ENCODE measurements at places on chromosomes 12 and 14.
A peak's percentile ranks its signal among the peaks of the same experiment; 100 is the strongest.

GRCh38 chr12:79514730-79515529 is 175.8 kb downstream of the PAWR start:
- no peak for DNase-seq

GRCh38 chr14:67512463-67513310 is 20.4 kb upstream of the PLEKHH1 start:
- no peak for DNase-seq

DNA sequence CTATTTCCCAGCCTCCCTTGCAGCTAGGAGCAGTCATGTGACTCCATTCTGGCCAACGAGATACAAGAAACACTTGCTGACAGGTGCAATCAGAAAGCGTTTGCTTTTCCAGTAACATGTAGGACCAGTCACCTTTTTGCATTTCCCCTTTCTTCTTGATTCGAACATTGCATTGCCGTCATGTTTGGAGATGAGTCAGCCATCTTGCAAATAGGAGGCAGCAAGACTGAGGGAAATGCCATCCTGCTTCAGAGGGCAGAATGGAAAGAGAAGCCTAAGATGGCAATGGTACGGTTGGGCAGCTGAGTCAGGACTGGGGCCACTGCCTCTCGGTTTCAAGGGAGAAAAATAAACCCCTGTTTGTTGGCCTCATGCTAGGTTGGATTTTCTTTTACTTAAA is 34.5 kb upstream of the GPR132 start:
- DNase-seq, result no peak

DNA sequence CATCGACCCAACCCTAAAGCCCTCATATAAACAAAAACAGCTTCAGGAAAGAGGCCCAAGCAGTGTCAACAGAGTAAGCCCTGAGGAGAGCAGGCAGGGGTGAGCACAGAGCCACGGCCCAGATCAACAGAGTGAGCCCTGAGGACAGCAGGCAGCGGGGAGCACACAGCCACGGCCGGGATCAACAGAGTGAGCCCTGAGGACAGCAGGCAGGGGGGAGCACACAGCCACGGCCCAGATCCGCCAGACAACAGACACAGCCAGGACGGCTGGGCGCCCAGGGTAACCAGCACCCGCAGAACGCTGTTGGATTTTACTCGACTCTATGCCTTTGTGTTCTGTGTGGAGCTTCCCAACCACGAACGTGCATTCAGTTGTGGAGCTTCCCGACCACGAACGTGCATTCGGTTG is 15.0 kb downstream of the CCDC85C start:
- no peak for DNase-seq

DNA sequence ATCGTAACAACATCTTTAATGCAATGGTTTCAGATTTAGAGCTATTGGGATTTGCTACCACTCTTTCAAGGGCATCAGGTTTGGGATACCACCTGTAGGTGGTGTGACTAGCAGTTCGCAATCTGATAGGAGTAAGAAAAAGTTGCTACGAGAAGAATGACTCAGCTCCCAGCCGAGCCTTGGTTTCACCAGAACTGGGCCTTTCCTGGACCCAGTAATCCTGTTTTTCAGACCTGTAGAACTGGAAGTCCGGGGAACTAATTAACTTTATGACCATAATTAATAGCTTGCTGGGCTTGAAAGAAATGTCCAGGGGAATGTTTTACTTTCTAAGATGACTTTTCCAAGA is 770 bp downstream of the ABHD4 start:
- peak; percentile 39 for DNase-seq

- DNase-seq, result no peak
Measured at GRCh38 chr12:3973973-3974644, 100.9 kb upstream of the PARP11 start.

DNA sequence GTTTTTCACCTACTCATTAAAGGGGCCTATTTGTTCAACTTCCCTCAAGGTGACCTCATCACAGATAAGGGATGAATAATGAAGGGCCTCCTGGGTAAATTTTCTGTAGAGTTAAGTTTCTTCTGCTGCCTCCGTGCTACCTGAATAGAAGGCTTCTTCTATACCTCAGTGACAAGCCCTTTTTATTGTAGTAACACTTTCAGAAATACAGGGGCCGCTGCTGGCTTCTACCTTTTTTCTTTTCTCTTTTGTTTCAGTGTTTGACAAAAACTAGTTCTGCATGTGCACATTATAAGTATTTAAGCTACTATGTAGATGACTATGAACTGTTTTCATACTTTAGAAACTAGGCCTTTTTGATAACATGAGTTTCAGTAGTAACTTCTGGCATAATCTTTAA is 207.0 kb downstream of the NAV3 start:
- no peak for DNase-seq

DNA sequence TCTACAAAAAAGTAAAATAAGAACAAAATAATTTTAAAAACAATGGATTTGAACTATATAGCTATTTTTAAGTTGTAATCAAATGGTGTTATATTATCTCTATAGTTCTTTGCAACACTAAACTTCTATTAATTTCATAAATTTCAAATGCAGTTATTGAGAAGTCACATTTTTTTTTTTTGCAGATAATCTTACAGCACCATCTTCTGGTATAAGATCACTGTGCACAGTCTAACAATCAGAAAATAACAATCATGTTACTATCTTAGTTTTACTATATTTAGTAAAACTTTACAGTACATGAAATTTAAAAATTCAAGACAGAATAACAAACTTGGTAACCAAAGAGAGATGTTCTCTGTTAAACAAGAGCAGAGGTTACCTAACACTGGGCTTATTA is 40.6 kb downstream of the GXYLT1 start:
- no peak for DNase-seq

DNA sequence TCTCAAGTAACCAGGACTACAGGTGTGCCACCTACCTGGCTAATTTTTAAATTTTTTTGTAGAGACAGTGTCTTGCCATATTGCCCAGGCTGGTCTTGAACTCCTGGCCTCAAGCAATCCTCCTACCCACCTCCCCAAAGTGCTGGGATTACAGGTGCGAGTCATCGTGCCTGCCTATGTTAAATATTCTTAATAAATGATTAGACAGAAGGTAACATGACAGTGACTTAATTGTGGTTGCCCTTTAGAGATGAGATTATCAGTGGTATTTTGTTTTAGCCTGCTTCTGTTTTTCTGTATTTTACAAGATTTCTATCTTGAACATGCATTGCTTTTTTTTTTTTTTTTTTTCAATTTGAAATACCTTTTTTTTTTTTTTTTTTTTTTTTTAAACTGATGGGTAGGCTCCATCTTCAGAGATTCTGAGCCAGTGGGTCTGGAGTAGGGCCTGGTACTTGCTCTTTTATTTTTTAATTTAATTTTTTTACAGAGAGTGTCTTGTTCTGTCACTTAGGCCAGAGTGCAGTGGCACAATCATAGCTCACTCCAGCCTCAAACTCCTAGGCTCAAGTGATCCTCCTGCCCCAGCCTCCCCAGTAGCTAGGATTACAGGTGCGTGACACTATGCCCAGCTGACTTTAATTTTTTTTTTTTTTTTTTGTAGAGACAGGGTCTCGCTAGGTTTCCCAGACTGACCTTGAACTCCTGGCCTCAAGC is 88.4 kb downstream of the BORCS5 start:
- DNase-seq, result peak; percentile 29

DNA sequence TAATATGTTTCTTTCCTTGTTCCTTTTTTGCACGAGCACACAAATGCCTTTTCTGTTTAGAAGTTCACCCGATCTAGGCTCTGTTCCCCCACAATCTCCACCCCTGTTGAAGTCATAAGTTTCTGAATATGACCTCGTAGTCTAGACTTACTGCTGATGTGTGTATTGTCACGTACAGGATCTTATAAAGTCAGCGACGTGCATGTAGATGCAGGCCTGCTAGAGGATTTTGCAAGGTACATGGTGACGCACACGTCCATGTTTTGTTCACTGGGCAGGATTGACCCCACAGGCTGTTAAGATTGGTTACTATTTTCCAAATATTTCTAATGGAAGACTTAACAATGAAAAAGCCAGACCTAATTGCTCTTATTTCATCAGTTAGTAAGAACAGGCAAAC is 46.2 kb upstream of the CCDC91 start:
- no peak for DNase-seq

GRCh38 chr14:96683562-96684289 is 113.5 kb upstream of the VRK1 start:
- DNase-seq, result no peak

DNA sequence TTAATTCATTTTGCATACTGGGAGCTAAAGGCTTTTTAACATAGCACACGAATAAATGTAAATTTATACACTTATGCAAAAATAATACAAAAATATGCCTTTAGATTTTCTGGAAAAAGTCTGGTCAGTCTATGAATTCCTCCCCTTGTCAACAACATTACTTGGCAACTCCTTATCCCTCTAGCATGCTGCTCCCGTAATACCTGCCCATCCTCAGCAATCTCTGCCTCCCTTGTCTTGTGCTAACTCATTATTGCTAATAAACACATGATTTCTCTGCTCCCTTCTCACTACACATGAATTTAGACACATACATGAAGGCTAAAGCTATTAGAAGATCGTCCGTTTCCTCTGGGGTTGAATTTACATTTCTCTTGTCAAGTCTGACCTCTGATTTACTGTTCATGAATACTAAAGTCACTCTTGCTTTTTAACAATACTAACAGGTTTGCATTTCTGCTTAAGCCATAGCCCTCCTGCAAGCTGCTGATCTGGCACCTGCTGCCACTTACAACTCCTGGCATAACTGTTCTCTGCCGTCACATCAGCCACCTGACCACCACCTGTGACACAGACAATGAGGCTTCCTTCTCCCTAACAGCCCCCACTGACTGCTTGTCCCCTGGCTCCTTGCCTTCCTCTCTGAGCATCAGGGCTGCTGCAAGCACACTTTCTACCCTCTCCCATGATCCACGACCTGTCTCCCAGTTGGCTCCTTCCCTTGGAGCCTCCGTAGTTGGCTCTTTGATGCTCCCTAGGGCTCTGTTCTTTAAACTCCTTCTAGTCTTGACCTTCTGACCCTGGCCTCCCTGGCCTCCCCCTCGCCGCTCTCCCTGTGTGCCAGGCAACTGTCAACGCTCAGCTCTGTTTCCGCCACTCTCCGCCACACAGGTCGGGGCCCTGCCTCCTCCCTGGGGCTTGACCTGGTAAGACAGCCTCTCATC is 177.6 kb downstream of the CALM1 start:
- no peak for DNase-seq

DNA sequence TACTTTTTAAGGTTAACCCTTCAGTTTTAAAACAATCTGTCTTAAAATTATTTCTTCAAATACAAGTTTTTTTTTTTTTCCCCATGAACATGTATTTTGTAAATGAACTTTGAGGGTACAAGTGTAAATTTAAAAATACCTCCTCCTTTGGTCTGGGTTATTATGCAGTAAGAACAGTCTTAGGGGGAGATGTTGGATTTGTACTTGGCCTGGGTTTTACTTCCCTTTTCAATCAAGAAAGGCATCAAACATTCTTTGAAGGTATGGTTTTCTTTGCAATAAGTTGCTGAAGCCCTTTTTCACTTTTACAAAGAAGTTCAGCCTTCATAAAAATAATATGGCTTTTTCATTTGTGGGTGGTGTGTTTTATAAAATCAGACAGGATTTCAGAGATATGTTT is 20.5 kb downstream of the WBP11 start:
- no peak for DNase-seq

DNA sequence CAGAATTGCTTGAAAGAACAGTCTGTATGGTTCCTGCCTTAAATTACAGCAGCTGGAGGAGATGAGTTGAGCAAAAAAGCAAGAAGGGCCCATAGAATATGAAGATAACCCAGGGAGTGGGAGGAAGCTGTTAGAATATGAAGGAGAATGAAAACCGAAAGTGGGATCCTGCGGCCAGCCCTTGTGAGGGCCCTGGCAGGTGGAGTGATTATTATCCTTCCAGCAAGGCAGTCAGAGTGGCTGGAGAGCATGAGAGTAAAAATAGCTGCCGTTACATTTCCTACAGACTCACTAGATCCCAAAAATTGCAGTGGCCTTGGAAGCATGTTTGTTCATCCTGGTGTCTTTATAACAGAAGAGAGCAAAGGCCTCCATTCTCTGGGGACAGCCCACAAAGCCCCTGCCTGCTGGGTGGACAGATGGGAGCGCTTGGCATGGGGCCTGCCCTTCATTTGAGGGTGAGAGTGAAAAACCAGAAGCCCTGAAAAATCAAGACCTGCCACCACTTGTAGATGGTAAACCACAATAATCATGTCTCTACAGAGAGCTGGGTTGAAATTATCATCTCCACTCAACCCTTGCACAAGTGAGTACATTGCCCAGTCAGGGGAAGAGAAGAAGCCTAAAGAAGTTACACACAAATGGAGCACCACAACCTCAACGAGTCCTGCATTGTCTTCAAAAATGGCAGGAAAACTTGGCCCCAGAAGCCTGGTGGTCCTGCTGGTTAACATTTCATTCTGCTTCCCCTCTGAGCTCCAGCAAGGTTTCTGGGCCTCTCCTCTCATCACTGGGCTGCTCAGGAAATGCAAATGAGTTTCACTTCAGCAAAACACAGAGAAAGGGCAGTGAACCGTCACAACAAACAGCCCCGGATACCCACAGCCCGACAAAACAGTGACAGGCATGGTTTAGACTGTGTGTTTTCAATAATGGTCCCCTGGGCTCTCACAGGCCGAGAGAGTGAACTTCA is 20.5 kb downstream of the ZDHHC22 start:
- peak; percentile 28 for DNase-seq

DNA sequence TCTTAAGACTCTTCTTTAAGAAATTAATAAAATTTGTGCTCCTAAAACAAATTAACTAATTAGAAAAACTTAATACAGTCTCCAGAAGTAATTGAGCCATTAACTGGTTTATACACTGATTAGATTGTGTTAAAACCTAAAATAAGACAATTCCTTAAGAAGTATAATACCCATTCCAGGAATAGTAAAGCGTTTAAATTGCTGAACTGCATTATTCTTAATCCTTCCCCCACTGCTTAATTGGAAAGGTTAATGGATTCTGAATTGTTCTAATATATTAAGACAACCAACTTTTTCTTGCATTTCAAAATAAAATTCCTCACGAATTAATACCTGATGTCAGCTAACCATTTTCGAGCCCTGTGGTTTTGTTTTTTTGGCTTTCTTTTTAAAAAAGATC is 128.4 kb downstream of the KICS2 start:
- DNase-seq, result no peak

- DNase-seq, result no peak
Measured at GRCh38 chr14:22974530-22975313, 7.6 kb downstream of the AJUBA start.

DNA sequence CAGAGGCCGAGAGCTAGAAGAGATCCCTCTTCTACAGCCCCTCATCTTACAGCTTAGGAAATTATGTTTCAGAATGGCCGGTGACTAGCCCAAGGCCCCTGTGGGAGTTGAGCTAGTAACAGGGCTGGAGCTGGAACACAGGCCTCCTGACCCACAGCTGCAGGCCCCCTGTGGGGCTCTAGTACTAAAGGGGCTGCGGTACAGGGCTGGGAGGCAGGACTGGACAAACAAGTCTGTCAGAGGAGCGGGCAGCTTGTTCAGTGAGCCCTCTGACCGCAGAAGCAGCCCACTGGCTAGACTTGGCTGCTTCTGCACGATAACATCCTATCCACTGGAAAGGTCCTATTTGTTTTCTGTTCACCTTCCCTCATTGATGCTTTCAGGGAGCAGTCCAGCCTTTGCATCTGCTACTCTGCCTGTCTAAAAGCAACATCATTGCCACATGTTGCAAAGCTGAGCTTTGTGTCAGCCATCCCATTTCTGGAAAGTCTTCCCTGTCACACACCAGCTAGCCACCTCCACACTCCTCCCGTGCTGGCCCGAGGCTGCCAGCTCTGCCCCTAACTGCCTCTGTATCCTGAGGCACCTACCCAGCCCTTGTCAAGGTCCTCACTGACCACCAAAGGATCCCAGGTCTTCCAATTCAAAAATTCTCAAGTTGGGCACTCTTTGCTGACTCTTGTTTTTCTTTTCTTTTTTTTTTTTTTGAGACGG is 10.2 kb downstream of the PSMC1 start:
- DNase-seq, result no peak

GRCh38 chr14:58466459-58466858 is 38.9 kb downstream of the KIAA0586 start:
- no peak for DNase-seq
